HT1080 (cell line): ENCODE measurements at places on chromosomes 3 and 15.

DNA sequence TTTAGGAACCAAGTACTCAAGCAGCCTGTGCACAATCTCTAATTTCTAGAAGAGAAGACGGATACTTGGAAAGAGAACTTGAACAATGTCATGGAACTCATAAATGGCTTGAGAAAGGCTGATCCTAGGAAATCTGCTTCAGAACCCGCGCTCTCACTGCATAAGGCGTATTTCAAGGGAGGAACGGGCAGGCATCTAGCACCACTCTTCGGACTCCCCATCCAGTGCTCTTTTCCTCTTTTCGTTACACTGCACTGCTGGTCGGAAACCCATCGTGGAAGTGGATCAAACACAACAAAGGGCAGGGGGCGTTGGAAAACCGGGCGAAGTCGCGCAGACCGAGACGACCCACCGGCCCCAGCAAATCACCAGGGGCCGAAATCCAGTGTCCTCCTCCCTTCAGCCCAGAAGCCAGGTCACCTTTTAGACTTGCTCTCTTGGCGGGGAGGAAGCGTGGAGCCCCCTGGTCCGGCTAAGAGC, 539 bp upstream of the TLNRD1 start:
- no peak for DNase-seq

DNA sequence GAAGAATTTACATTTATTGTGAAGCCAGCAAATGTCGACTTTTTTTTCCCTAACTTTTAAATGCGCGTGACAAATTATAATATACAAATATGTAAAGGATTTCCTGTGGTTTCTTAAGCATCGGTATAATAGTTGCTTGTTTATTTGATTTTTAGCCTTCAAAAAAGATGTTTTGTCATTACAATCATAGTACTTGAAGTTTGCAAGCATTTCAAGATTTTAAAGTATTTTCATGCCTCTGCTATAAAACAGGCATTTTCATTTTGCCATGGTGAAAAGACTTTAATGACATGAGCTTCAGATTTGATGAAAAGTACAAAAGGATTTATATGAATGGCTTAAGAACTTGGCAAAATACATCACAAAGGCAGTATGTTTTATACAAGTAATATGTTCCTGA, 9.4 kb upstream of the P2RY12 start:
- DNase-seq, result no peak

DNA sequence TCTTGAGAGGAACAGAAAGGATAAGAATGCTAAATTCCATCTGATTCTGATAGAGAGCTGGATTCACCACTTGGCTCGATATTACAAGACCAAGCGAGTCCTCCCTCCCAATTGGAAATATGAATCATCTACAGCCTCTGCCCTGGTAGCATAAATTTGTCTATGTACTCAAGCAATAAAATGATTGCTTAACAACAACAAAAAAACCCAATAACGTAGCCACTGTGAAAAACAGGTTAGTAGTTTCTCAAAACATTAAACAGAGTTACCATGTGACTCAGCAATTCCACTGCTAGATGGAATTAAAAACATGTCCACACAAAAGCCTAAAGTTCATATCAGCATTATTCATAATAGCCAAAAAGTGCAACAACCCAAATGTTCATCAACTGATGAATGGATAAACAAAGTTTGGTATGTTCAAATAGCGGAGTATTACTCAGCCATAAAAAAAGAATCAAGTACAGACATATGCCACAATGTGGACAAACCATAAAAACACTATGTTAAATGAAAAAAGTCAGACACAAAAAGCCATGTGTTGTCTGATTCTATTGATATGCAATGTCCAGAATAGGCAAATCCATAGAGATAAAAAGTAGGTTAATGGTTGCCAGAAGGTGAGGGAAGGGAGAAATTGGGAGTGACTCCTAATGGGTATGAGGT, 16.8 kb downstream of the BCL2L10 start:
- no peak for DNase-seq

- DNase-seq, result no peak
These were observed 815 bp downstream of the SPINT1 start for GRCh38 chr15:40844696-40845030.

- no peak for DNase-seq
These were observed 250.7 kb downstream of the OPA1 start for GRCh38 chr3:193843474-193844301.

DNA sequence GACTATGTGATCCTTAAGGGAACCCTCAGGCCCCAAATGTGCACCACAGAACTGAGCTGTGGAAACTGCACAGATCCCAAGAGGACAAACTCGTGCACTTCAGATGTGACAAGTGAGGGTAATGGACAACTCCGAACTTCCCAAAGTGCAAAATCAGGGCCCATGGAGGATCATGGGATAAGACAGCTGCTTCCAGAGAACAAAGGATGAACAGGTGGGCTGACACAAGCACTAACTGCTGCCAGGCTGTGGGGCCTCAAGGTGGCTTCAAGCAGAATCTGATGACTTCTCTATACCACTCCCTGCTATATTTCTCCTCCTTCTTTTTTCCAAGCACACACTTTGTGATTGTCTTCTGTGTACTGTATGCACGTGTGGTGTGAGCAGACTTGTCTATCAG, 5.4 kb downstream of the TARS3 start:
- no peak for DNase-seq

GRCh38 chr3:117137065-117137464, 427.5 kb downstream of the TUSC7 start:
- no peak for DNase-seq

GRCh38 chr3:123634149-123635051, 49.5 kb upstream of the HACD2 start:
- DNase-seq, result peak; percentile 77

- DNase-seq, result no peak
These were observed 12.9 kb downstream of the AMIGO3 start for GRCh38 chr3:49706456-49707112.

DNA sequence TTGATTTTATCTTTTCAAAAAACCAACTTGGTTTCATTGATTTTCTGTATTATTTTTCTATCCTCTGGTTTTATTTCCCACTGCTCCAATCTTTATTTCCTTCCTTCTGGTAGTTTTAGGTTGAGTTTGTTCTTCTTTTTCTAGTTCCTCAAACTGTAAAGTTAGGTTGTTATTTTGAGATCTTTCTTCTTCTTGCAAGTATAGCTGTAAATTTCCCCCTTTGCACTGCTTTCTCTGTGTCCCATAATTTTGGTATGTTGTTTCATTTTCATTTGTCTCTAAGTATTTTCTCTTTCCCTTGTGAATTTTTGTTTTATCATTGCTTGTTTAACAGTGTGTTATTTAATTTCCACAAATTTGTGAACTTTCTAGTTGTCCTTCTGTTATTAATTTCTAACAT, 120.0 kb downstream of the PLD1 start:
- DNase-seq, result no peak

DNA sequence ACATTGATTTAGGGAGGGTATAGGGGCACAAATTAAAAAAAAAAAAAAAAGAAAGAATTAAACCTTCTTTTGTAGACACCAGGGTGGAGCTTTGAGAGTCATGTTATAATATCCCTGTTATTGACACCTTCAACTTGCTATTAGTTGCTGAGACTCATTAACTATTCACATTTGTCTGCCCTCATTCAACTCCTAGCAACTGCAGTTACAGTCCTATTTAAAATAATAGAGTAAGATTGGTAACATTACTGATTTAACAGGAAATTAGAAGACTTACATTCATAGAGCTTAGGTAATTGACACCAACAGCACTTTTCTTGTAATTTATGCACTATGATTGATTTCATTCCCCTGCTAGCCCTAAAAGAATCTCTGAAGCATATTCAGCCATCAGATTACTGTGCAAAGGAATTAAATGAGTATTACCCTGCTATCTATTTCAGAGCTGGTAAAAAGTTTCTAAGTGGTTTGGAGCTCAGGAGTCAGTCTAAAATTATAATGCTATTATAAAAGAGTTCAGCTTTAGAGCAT, 148.8 kb upstream of the TBL1XR1 start:
- no peak for DNase-seq

GRCh38 chr15:99454941-99455788, 110.6 kb upstream of the MEF2A start:
- DNase-seq, result peak; percentile 94

DNA sequence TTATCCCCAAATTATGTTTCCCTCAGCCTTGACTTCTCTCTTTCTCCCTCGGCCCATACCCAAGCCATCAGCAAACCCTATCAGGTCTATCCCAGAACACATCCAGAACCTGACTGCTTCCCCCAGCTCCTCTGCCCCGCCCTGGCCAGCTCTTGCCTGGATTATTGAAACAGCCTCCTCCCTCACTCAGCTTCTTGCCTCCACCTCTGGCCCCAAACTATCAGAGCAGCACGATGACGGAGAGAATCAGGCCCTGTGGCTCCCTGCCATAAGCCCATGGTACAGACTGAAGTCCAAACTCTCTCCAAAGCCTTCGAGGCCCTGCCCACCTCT, 105.3 kb upstream of the LINGO1 start:
- no peak for DNase-seq

DNA sequence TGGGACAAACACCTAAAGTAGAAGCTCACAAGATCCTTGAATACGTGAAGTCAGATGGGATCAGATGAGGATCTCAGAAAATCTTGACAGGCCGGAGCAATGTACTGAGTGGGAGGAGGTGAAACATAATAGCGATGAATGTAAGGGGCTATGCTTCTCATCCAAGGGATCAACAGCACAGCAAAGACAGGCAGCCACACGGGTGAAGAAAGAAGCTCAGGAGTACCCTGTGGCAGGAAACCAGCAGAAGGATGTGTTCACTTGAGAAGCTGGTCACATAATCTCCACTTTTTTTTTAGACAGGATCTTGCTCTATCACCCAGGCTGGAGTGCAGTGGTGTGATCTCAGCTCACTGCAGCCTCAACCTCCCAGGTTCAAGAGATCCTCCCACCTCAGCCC, 92.4 kb downstream of the MEGF11 start:
- DNase-seq, result no peak

GRCh38 chr3:113685956-113686721, 10.3 kb downstream of the USF3 start:
- DNase-seq, result no peak

DNA sequence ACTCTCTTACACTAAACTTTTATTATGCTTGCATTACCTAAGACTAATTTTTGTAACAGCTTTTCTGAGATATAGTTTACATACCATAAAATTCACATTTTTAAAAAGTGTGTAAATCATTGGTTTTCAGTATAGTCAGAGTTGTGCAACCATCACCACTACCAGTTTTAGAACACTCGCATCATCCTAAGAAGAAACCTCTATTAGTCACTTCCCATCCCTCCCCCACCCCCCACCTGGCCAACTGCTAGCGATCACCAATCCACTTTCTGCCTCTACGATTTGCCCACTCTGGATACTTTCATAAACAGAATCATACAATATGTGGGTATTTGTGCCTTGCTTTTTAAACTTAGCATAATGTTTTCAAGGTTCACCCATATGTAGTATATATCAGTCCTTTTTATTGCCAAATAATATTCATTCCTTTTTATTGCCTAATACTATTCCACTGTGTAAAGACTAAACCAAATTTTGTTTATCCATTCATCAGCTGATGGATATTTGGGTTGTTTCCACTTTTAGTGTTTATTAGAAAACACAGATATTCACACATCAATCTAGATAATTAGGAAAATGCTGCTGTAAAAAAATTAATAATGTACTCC, 23.0 kb downstream of the UBP1 start:
- peak; percentile 65 for DNase-seq

GRCh38 chr3:28186748-28187147, 54.7 kb upstream of the CMC1 start:
- DNase-seq, result no peak

DNA sequence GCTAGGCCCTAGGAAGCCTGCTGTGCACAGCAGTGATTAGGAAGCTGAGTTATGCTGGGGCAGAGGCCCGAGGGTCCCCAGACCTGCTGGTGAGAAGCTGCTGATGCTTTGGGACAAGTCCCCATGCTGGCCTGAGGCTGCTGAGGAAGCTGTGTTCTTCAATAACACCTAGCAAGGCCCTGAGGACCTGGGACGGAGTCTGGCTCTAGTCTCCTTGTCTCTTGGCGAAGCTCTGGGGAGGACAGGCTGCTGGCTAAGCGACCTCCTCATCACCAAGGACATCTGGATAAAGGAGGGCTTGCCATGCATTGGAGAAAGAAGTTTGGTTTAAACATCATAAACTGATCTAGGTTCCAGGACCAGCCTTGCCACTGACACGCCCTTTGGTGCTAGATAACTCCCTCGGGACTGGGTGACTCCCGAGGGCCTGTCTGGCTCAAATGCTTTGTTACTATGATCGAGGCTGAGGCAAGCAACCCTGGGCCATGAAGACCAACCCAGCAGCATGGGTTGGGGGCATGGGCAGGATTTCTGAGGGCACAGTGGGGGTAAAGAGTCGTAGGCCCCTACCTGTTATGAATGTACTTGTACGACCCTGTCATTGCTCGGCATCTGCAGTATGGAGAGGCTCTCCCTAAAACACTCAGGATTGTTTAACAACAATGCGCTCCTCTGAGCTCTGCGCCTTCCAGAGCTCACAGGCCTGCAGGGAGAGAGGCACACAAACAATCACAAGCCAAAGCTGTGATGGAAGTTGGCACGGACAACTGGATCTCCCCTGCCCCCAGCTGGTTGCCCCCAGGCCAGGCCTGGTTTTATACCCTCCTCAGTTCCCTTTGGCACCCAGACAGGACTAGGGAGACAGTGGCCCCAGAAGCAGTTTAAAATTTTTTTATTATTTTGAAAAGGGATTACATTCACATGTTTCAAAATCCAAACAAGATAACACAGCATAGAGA, 64.4 kb downstream of the LINGO1 start:
- DNase-seq, result no peak

- no peak for DNase-seq
These were observed 67.7 kb downstream of the CPN2 start for GRCh38 chr3:194283221-194284006.

DNA sequence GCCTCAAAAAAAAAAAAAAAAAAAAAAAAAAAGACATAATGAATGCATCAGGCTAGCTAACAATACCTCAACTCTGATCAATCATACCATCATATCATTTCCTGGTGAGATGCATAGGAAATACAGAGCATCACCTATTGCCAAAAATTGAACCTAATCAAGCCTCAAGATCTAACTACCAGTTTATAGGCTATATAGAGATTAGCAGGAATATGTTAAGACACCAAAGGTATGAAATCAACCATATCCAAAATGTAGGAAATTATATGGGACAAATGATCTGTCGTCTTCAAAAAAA, 387 bp upstream of the VPS33B start:
- peak; percentile 11 for DNase-seq

DNA sequence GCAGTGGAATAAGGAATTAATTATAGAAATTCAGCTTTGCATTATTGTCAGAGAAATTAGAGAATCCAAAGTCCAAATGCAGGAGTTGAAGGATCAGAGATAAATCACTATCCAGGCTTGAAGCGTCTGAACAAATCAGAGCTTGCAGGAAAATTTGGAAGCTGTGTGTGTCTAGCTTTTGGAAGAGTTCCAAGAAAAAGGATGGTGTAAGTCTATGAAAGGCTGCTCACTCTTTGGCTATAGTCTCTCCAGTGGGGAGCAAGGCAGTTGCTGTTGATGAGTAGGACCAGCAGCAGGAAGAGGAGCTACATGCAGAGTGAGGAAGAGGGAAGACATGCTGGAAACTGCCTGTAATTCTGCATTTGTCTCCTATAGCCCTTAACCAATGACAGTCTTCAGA, 464.3 kb upstream of the GRM7 start:
- DNase-seq, result peak; percentile 2

- DNase-seq, result no peak
These were observed 877 bp upstream of the GP5 start for GRCh38 chr3:194399874-194400411.
